ENCODE measurements at places on chromosomes 2 and 18. TPM values are rescaled to one million over a fixed set of nuclear protein-coding genes. Genes with fewer than 3 reads are reported as not detected.
A peak's percentile ranks its signal among the peaks of the same experiment; 100 is the strongest.

Gene GALR1
- not detected for total RNA-seq

DNA sequence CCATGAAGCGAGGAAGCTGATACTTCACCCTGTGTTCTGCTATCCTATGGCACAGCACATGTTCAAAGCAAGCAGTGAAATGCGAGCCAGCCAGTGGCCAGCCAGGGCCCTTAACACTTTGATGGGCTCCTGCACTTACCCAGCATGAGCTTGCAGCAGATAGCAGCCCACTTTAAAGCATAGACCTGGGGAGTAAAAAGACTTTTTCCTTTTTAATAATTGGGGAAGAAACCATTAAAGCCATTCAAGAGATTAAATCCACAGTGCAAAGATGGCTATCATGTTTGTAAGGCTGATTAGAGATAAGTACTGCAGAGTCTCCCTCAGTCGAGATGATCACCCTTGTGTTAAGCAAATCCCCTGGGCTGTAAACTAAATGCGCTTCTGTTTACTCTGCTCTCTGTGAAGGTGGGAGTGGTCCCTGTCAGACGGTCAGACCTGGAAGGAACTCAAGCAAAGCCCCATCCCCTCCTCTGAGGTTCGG lies 15.7 kb downstream of the CCBE1 start:
- DNase-seq = no peak

DNA sequence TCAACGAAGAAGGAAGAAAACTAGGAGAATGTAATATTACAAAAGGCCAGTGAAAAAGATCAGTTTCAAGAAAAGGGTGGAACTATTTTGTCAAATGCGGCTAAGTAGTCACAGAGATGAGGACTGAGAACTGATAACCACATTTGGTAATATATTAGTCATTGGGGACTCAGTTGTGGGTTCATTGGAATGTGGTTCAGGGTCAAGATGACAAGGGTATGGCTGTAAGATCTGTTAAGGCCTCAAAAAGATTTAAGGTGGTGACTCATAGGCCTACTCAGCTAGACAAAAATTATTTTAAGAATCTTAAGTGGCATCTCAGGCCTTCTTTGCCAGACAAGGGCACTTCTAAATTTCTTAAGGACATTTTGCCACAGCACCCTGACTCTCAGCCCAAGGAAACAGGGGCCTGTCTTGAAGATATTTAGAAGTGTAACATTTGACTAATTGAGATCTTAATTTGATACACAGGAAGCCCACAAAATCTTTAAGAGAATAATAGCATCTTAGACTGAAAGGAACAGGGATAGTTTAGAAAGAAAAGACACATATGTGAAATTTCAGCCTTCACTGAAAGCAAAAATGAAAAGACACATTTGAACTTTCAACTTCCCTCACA lies 81.3 kb downstream of the STRADB start:
- peak; percentile 48 for DNase-seq

GRCh38 chr2:237222178-237222577 lies 136.5 kb downstream of the COPS8 start:
- peak; percentile 75 for DNase-seq

Gene FEV
- total RNA-seq = not detected

- peak; percentile 60 for DNase-seq
Measured at GRCh38 chr18:68083131-68083530, 566.6 kb upstream of the DSEL start.

All from renal cortical epithelial cell (primary cell).